Activated CD4-positive, CD25-positive, alpha-beta regulatory T cell treated with anti-CD3 and anti-CD28 coated beads, Interleukin-2, amount 50 U/mL, for 24 hours (primary cell): ENCODE measurements at places on chromosomes 16 and 17.

GRCh38 chr16:46582313-46582712, 38.9 kb downstream of the SHCBP1 start:
- no peak for ATAC-seq

DNA sequence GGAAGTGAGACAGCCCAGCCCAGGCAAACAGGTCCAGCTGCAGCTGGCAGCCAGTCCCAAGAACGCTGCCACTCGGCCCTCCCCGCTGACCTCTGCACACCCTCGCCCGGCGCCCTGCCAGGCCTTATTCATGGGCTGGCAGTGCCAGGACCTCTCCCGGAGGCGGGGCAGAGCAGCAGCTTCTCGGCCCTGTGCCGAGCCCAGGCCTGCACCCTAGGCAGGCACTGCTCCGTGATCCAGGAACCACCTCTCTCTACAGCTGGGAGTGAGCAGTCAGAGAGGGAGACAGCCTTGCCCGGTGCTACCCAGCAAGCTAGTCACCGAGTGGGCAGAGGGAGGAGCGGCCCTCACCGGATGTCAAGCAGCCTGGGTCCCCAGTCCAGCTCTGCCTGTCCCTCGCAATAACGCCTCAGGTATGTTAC, 79.9 kb upstream of the CBX4 start:
- ATAC-seq: no peak

DNA sequence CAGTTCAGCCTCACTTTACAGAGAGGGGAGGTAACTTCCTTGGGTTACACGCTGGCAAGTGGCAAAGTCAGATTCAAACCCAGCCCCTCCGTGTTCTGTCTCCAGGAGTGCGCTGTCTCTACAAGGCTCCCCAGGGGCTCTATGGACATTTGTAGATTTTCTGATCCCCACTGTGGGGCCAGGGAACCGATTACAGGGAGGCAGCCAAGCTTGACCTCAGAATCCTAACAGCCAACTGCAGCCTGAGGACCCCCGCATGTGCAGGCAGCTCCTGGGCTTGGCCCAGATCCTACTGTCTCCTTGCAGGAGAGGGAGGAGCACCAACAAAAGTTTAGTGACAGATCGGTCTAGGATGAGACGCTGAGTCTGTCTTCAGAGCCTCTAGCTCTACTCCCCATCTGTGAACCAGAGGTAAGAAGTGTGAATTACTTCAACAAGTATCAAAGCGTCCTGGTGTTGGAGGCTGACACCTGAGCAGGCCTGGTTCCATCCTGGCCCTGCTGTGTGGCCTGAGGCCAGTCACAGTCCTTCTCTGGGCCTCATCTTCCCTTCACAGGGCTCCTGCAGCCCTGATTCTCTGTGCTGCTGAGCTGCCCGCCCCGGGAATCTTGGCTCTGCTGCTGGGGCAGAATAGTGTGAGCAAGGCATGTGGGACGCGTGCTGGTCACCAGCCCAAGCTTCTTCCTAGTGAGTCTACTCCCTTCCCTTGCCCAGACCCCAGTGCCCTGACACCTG, 9.2 kb upstream of the NATD1 start:
- ATAC-seq: no peak

- no peak for ATAC-seq
Observed at GRCh38 chr16:62648256-62648655, 612.0 kb upstream of the CDH8 start.

DNA sequence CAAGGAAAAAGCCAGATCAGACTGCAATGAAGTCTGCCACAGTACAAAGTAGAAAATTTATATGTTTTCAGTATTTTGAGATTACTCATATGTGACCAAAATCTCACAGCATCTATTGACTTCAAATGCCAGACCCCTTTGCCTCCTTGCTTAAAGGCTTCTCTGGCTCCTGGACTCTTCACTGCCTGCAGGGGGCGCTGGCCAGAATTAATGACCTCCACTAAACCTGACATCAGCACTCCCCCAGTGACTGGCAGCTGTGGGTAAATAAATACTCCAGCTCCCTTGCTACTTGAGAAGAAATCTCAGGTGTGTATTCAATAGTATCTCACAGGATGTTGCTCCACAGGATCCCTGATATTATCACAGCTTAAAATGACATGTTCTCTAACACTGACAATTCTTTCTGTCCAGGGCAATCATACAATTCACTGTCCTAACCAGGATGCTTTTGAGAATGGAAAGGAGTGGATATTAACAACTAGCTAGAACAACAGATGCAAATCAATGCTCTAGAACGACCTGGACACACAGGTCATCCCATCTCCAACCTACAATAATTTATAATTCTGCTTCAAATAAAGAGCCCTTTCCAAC, 4.0 kb downstream of the BECN1 start:
- ATAC-seq: peak; percentile 30

DNA sequence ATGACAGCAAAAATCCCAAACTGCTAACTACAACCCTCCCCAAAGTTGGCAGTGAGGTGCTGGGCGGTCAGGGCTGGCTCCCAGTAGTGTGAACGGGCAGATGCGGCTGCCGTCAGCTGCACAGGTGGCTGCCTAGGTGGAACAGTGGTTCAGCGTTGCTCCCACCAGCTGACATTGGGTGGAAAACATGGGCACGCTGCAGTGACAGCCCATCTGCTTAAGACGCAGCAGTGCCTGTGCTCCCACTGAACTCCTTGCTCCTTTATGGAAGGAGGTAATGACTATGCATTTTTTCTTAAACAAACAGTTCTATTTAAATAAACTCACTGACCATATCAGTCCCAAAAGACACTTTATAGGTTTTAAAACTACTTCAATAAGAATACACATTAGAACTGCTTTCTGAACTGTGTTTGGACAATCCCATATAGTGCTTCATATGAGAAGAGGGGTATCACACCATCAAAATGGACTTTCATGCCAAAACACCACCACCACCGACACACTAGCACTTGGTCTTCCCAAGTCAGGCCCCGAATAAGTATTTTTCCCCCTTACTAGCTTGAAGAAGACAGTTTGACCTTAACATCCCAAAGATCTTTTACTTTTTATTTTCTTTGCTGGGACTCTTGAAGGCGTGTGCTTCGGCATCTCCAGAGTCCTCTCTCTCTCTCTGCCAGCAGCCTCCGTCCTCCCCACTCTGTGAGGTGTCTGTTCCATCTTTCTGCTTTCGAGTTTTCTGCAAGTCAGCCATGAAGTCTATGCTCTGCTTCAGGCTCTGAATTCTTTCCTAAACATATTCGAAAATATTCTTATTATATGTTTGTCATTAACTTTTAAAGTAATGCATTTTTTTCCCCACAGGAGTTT, 34.4 kb downstream of the BRD7 start:
- no peak for ATAC-seq

DNA sequence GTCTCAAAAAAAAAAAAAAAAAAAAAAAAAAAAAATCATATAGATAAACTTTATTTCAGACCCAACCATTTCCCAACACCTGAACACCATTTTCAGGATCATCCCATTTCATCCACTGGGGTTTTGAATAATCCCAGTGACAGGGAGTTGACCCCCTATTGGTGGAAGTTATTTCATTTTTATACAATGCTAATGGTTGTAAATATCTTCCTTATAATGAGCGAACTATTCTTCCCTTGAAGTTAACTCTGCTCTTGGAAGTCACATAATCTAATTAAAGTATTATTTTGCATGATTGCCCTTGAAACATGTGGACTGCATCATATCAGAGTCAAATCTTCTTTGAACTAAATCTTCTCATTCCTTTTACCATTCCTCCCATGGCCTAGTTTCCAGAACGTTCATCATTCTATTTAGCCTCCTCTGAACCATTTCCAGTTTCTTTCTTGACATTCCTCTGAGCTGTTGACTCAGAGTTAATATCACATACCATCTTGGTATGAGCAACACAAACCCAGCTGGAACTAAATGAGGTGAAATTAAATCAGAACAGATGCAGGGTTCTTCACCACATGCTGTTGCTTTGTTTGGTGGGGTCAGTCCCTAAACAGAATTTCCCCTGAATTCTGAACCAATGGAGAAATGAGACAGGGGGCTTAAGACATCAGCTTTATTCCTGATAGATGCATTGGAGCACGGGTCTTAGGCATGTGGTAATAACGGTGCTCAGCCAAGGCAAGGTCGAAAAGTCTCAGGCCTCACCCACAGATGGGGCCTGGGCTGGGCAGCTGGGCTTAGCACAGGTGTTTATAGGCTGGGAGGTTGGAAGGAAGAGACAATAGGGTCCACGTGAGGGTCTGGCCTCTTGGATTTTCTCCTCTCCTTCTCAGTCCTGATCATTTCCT, 8.9 kb downstream of the HSD17B2 start:
- ATAC-seq: no peak

DNA sequence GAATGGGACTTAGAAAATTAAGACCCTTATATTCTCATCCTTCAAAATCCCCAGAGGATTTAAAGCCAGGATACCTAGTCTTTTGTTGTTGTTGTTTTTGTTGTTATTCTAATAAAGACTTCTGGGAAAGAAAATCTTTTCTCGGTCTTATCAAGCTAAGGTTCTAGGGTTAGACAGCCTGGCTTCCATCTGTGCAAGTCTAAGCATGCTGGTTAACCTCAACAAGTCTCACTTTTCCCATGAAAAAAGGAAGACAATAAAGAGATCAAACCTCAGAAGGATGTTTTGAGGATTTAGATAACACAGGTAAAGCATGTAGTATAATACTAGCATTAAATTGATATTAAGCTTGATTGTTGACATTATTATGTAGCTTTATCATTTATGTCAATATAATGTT, 486.4 kb upstream of the SOX9 start:
- no peak for ATAC-seq

DNA sequence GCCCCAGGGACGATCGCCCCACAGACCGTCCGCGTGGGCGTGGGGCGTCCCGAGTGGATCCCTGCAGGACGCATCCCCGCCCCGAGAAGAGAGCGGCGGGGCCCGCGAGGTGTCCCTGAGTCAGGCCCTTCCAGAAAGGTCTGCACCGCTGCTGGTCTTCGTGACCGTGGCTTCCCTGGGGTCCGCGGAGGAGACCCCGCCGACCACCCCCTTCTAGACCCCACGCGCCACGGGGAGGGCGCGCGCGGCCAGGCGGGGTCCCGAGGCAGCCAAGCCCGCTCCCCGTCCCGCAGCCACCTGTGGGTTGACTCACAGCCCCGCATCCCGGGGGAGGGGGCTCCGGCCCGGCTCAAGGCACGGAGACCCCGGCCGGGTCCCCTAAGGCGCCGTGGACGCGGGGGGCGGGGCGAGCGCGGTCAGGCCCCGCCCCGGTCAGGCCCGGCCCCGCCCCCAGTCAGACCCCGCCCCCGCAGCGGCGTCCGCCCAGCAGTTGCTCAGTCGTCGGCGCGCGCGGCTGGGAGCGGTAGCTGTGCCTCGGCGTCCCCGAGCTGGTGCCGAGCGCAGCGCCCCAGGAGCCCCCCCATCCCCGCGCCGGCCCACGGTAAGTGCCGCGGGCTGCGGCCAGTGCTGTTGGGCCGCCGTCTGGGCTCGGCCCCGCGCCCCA, at the start of gene BAIAP3:
BAIAP3 (plus strand) TSS at position 497 of the 664 bp plus-strand sequence. CDS start 4,905 bp downstream, outside the sequence.
- ATAC-seq: peak; percentile 62

GRCh38 chr16:77223184-77223583, 24.0 kb downstream of the SYCE1L start:
- ATAC-seq: no peak

DNA sequence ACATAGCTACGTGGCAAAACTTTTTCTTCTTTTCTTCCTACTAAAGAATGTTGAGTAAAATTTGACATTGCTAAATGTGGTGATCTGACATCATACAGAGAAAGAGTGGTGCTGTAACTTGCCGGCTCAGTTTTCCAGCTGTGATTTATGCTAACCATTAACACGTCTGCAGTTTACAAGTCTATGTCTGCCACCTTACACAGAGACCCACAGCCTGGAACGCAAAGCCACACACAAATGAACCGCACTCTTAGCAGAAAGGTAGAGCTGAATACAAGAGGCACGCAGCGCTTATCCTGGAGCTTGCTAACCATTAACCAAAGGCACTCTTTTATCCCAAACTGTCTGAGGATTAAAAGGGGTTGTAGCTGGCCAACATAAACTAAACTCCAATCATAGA, 31.9 kb downstream of the CACNG1 start:
- no peak for ATAC-seq

DNA sequence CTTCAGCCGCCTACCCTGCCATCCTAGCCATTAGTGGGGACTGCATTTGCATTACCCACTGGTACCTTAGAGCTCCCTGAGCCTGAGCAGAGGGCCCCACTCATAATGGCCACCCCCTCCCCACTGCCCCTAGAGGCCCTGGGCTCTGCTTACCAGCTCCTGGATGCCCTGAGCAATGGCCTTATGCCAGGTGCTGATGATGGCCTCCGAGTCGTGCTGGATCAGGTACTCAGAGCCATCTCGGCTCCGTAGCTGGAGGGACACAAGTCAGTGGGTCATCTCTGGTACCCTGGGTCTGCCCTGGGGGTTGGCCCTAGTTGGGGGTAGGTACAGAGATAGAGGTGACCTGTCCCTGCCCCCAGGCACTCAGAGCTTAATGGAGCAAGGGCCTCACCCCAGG, 34.9 kb downstream of the ARHGAP27 start:
- no peak for ATAC-seq

DNA sequence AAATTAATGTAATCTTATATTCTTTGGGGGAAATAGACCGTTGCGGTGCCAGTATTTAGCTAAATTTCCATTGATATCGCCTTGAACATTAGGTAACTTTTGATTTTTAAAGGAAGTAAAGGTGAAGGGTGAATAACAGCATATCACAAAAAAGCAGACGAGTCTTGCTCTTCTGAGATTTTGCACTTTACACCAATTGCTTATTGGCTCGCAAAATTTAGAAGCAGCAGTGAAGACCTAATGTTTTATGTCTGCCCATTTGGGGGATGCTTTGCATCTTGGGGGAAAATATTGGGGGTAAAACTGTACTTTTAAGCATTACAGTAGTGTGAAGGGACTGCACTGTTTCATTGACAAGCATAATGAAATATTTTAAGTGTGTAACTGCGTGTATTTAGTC, 934 bp downstream of the MAP2K6 start:
- no peak for ATAC-seq

DNA sequence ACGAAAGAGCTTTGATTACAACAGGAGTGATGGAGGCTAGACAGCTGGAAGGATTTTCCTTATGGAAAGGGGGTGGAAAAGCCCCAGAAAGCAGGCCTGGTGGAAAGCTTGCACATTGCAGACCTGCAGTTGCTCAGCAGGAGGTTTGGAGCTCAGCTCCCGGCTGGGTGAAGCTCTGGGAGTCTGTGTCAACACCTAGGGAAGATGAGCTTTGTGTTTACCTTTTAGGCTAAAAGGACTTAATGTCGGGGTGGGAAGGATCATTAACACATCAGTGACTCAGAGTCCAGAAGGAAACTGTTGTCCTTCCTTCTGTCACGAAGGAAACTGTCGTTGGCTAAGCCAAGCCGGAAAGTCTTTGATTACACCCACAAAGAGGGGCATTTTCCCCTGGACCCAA, 48.2 kb downstream of the RAP1GAP2 start:
- no peak for ATAC-seq

DNA sequence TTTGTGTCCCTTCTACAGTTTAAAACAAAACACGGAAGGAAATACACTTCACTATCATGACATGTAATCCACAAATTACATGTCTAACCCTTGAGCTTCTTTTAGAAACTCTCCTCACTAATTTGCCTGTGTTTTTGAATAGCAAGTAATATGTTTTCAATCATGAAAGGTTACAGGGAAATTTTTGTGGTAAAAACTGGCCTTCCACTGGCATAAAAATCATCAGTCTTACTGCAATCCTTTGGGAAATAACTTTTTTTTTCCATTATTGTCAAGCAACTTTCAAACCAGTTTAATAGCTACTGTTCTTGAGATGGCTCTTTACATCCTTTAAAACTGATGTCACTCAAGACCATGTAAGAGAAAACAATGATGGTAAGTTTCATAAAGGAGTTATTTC, 27.0 kb downstream of the MYO1D start:
- ATAC-seq: no peak
